Fibroblast of upper back skin (primary cell): ENCODE measurements at places on chromosomes 2 and 18.

DNA sequence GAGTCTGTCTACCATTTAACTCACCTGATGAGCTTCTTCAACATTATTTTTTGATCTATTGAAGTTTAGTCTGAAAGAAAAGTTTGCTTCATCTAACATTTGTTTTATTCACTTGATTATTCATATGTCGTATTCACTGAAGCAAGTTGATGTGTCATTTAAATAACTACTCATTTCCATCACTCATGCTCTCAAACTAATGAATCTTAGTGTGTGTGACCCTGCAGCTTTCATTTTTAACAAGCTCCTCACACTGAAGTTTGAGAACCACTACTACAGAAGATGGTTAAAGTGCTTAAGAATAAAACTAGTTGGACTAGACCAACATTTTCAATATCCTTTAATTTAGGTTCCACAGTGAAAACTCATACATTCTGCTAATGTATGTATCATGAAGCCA, 1.8 kb upstream of the ABI2 start:
- DNase-seq, result no peak

DNA sequence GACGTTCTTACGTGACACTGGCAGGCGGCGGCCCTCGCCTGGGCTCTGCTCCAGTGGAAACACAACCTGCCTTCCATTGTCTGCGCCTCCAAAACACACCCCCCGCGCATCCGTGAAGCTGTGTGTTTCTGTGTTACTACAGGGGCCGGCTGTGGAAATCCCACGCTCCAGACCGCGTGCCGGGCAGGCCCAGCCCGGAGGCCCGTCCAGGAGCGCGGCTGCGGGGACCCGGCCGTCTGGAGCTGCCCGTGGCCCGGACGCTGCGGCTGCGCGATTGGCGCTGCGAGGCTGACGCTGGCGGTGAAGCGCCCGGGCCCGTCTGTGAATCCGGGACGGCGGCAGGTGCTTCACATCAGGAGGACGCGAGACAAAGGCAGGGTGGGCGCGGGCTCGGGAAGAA, 670.3 kb upstream of the SALL3 start:
- no peak for DNase-seq

- no peak for DNase-seq
Measured at GRCh38 chr2:79861059-79861374, 348.2 kb downstream of the CTNNA2 start.

- DNase-seq, result no peak
Measured at GRCh38 chr2:61693744-61694143, 155.6 kb upstream of the XPO1 start.

GRCh38 chr18:74498712-74499627, 2.8 kb downstream of the CNDP2 start:
- no peak for DNase-seq

- DNase-seq, result no peak
Measured at GRCh38 chr2:70548233-70548632, 5.4 kb downstream of the TGFA start.

GRCh38 chr2:182055993-182056392, 70.3 kb downstream of the PPP1R1C start:
- no peak for DNase-seq

GRCh38 chr2:190722061-190722759, 73.3 kb downstream of the NAB1 start:
- DNase-seq, result no peak

- no peak for DNase-seq
Measured at GRCh38 chr2:108129636-108130035, 110.1 kb upstream of the SULT1C3 start.

DNA sequence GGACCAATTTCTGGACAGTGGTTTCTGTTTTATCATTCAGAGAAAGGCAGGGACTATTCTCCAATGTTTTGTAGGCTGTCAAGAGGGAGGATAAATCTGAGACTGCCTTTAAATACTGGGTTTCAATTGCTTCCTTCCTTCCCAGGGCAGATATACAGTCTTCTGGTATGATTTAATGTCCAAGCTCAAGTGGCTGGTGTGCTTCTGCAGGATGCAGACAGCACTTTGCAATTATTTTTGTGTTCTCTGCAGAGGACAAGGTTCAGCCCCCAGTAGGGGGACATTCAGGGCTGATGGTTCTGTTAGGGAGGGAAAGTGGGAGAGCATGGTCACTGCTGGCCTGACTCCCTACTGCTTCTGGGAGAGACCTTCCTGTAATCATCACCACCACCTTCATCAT, 4.6 kb upstream of the BOD1L2 start:
- DNase-seq, result no peak

DNA sequence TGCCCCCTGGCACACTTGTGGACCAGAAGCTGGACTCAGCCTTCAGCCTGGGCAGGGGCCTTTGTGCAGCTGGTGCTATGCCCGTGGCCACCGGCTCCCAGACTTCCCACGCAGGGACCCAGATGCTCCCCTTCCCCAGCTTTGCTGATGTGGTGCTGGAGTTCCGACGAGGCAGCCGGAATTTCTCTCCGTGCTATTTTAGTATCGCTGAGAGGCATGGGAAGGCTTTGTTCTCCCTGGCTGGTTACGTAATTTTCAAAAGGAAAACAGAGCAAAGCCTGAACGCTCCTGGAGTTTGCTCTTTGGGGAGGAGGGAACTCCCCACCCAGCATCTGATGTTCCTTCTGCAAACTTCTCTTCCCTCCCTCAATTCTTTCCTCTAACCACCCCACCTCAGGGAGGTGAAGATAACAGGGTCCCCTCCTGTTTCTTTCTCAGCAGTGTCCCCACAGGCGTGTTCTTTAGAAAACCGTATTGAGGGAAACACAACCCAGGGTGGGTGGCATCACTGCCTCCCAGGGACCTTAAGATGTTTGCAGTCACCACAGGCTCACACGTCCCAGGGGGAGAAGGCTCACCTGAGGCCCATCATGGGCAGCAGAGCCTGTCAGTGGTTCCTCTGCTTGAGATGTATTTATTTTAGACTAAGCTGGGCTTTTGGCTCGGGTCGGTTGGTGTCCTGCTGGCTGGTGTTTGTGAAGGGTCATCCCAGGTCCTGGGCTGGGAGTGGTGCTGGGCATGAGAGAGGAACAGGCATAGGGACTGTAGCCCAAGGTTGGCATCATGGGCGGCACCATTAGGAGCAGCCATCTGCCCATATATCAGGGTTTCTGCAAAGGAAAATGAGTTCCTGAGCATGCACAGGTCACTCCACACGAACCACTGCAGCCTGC, 95.0 kb downstream of the MAPK4 start:
- no peak for DNase-seq

DNA sequence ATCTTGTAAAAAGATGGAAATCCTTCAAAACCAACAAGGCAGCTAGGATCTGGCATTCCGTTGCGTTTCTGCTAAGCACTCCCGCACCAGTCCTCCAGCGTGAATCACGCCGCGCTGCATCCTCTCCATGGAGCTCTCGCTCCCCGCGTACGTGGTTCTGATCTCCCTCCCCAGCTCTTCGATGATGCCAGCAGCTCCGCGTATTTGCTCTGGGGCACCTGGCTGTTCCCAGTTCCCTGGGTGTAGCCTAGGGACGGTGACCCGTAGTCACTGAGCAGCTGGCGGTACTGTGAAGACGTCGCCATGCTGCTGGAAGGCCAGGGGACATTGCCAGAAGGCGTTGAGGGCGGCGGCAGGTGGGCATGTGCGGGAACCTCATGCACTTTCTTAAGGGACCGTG, 407.5 kb downstream of the RNF144A start:
- no peak for DNase-seq
